ENCODE measurements at places on chromosomes 13 and 19.
A peak's percentile ranks its signal among the peaks of the same experiment; 100 is the strongest.

DNA sequence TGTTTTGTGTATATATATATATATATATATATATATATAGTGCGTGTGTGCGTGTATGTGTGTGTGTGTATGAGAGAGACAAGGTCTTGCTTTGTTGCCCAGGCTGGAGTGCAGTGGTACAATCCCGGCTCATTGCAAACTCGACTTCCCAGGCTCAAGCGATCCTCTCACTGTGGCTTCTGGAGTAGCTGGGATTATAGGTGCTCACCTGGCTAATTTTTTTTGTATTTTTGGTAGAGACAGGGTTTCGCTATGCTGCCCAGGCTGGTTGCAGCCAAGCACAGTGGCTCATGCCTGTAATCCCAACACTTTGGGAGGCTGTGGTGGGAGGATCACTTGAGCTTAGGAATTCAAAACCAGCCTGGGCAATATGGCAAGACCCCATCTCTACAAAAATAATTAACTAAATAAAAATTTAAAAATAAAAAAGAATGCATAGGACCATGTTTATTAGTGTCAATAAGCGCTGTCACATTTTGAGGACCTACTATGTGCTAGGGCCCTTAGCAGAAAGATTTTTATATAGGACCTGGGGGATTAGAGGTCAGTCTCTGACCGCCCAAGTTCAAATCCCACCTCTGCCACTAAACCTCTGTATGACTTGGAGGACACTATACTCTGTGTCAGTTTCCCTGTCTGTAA, 1.8 kb downstream of the PVR start:
- DNase-seq = no peak

DNA sequence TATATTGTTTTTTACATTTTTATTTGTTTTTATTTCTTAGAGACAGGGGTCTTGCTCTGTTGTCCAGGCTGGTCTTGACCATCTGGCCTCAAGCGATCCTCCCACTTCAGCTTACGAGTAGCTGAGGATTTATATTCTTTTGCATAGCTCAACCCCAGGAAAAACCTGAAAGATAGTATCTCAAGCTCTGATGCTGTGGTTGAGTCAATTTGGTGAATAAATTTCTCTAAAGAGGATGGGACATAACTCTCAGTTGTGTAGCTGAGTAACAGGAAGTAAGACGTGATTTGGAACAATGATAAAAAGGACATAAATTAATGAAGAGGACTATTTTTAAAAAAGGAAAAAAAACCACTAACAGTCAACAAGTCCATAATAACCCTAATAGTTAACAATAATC, 79.8 kb upstream of the TNFSF11 start:
- DNase-seq = no peak

- no peak for DNase-seq
Observed at GRCh38 chr13:97100821-97101220, 106.5 kb upstream of the OXGR1 start.

- DNase-seq = no peak
Observed at GRCh38 chr19:29671393-29672160, 6.3 kb downstream of the PLEKHF1 start.

DNA sequence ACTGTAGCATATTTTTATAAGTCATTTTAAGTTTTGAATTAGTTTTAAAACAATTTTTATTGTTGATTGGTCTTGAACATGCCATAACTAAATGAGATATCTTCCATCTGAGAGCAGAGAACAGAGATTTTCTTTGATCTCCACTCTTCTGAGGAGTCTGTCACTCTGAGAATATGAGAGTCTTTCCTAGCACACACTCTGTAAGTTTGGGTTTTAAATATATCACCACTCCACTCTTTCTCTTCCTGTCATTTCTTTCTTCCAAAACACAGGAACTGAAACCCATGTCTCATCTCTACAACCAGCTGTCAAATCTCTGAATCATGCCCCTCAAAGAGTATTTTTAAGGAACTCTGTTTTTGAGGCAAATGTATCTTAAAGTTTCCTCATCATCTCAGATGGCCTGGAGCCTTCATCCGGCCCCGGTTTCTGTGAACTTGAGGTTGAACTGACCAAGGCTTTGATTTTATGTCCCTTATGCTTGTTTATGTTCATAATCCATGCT, 698.2 kb upstream of the SGCG start:
- DNase-seq = no peak

GRCh38 chr13:38582133-38582532, 104.7 kb upstream of the FREM2 start:
- peak; percentile 8 for DNase-seq

DNA sequence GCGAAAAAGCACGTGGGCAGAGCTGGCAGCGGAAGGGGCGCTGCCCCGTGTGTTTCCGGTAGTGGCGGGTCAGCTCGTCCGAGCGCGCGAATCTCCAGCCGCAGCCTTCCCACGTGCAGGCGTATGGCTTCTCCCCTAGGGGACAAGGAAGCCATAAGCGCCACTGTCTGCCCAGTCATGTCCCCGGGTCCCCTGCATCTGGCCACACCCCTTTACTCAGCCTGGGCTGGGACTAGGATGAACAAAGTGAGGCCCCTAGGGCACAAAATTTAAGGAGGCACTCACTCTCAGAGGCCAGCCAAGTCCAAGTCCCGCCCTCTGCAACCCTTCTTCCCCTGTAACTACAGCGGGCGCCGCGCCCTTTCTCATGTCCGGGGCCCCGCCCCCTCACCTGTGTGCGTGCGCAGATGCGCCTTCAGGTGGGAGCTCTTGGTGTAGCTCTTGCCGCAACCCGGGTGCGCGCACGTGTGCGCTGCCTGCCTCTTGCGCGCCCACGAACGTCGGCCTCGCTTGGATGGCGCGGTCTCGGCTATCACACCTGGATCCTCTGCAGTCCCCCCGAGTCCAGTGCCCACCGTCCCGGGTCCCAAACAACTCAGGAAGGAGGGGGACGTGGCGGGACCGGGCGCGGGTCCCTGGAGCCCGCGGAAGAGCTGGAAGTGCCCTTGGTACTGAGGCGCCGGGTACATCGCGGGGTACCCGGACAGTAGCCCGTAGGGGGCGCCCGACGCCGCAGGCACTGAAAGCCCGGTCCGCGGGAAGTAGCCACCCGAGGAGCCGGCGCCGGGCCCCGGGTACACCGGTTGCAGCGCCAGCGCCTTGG, 1.9 kb downstream of the KLF1 start:
- DNase-seq = peak; percentile 47

DNA sequence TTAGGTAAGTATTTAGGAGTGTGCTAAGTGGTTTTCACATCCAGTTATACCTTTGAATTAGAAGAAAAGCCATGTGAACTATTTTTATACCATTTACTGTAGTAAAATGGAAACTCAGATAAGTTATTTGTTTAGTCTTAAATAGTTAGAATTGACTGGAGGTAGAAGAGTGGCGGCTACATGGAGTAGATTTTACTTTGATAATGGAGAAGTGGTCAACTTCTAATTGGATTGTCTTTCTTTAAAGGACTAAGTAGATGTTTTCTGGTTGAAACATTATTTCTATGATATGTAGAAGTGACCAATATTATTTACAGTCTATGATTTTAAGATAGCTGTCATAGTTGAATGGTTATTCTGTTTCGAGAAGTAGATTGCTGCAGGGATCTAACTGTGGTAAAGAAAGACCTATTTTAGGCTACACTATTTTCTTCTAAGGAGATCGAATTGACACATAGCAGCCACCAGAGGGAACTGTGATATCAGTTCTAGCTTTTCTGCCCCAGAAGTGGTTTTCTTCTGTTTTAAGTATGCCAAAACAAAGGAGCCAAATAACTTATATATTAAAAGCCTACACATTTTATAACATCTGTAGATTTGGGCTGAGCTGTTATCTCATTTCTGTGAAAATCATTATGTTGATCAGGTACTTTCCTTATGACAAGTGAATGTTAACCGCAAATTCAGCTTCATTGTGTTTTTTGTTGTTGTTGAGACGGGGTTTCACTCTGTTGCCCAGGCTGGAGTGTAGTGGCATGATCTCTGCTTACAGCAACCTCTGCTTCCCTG, 26.1 kb downstream of the ZMYM2 start:
- DNase-seq = peak; percentile 38

- no peak for DNase-seq
Observed at GRCh38 chr19:38170334-38170733, 53.7 kb downstream of the DPF1 start.

- DNase-seq = no peak
Observed at GRCh38 chr19:40507892-40508291, 41.1 kb downstream of the SPTBN4 start.

- no peak for DNase-seq
Observed at GRCh38 chr13:76994281-76994680, 2.4 kb downstream of the CLN5 start.

- DNase-seq = no peak
Observed at GRCh38 chr19:41426952-41427646, at the start of gene B3GNT8. TSS of gene B3GNT8 (minus strand) at chr19:41427374. CDS start at chr19:41426778, 596 bp downstream.

DNA sequence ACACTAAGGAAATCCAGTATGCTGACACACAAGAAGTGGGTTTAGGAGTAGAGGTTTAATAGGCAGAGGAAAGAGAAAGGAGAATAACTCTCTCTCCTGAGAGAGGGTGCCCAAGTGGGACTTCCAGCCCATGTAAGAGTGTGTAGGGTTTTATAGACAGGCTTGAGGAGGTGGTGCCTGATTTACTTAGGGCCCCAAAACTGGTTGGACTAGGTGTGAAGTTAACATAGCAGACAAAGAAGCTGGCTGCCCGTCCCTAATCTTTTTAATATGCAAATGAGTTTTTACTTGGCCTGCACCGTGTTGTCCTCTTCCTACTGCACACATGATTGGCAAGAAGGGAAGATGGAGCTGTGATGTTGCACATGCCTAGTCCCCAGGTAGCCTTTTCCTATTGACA, 752.5 kb upstream of the SLITRK5 start:
- peak; percentile 41 for DNase-seq
